COR-L47 (cell line): ENCODE measurements at places on chromosomes 16 and 17.
A peak's percentile ranks its signal among the peaks of the same experiment; 100 is the strongest.

DNA sequence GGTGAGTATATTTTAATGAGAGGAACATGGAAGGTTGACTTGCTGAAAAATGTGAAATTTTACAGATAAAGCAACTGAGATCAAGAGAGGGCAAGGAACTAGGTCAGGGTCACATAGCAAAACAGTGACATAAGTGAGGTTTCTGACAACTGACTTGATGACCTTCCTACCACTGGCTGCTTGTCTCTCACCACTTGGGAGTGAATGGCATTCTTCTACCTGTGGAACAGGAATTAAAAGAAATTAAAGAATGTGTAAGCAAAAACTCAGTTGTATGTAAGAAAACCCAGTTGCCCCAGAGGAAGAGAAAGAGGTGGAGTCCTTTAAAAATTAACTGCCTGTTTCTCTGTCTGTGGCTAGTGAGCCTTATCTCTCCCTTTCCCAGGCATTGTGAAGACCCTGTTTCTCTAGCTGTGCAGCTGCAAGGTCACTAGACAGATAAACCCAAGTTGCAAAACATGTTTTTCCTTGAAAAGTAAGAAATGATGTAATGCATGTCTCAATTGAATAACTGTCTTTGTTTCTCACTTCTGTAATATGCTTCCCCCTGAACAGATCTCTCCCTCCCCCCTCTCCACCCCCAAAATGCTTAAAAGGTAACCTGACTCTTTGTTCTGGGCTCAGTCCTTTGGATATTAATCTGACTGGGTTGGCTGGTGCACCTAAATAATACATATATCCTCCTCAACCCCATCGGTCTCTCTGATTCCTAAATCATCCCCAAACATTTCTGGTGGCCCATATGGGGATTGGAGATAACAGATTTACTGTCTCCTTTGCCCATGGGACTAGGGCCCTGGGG, 23.4 kb downstream of the ACSM1 start:
- no peak for DNase-seq

- DNase-seq: no peak
Measured at GRCh38 chr17:62366191-62366590, 14.2 kb upstream of the EFCAB3 start.

DNA sequence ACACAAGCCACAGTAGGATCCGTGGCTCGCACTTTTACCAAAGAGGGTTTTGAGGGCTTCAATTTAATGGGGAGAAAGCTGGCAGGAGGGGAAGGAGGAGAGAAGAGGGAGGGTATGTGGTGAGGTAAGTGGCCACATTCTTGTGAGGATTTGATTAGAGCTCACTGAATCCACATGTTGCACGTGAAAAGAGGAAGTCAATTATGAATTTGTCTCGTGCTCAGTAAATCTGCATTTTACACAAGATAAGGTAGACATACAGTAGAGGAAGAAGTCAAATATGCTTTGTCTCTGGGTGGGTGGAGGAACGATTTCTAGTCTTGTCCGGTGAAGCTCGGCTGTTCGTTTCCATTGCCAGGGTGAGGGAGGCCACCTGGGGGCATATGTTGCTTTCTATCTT, 862 bp downstream of the ZNF232 start:
- no peak for DNase-seq

DNA sequence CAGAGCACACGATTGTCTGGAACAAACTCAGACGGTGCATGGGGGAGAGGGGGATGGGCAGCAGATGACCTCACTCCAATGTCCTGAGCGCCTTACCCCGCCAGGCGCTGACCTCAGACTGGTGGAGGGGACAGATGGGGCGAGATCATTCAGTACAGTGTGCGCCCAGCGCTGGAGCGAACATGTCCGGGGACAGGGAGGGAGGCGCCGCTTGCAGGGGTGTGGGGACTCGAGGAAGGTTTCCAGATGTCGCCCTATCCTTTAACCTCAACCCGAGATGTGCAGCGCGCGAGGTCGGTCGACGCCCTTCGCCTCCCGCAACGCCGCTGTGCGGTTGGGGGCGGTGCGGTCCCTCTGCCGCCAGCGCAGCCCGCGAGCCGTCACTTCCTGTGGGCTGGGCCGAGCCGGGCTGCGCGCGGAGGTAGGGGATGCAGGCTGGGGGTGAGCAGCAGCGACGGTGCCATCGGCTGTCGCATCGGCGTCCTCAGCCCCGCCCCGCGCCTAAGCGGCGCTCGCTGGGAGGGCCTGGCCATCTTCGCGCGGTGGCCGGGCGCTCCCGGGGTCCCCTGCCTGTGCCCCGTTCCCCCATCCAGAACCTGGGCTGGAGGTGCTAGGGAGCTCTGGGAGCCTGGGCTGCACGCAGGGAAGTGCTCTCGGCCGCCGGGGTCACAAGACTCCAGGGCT, 5.3 kb upstream of the CDR2L start:
- peak; percentile 80 for DNase-seq

DNA sequence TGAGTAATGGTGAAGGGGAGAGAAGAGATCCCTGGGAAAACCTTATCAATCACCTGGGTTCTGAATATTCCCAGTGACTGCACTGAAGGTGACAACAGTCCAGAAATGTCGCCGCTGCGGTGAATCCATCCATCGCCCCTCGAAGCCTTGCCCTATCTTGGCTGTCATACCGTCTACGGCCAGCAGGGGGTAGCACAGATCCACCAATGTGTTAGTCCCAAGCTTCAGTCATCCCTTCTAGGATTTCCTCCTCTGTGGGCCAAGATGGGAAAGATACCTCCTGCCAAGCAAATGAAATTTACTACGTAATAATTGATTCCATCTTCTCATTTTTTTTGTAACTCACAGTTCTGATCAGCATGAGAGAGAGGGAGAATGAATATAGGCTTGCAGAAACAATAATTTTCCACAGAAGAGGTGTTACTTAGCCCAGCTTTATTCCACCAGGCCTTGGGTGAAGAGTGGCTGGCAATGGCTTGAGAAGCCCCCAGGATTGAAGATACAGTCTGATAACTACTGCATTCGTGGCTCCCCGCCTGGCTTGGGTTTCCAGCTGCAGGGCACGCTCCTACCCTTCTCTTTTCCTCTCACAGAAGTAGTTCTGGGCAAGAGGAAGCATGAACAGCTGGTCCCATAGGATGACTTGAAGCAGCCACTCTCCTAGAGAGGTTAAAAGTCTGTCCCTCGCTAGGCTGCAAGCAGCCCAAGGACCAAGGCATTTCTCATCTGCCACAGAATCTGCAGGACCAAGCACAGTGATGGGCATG, 2.6 kb upstream of the FMNL1 start:
- DNase-seq: peak; percentile 48

DNA sequence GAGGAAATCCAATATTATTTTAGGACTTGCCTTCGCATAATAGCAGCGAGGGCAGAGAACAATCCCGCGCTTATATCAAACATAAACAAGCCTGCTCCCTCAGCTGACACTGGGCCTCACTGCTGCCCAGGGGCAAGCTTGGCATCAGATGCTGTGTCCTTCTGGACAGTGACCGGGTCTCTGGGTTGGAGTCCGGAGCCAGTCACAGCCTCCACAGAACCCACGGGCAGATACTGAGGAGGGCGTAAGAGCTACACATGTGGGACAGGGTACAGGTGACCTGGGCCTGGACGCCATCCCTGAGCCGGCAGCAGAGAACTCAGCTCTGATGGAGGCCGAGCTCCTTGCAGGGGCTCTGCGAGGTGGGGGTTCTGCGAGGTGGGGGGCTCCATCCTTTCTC, 14.7 kb upstream of the ZNF469 start:
- no peak for DNase-seq

DNA sequence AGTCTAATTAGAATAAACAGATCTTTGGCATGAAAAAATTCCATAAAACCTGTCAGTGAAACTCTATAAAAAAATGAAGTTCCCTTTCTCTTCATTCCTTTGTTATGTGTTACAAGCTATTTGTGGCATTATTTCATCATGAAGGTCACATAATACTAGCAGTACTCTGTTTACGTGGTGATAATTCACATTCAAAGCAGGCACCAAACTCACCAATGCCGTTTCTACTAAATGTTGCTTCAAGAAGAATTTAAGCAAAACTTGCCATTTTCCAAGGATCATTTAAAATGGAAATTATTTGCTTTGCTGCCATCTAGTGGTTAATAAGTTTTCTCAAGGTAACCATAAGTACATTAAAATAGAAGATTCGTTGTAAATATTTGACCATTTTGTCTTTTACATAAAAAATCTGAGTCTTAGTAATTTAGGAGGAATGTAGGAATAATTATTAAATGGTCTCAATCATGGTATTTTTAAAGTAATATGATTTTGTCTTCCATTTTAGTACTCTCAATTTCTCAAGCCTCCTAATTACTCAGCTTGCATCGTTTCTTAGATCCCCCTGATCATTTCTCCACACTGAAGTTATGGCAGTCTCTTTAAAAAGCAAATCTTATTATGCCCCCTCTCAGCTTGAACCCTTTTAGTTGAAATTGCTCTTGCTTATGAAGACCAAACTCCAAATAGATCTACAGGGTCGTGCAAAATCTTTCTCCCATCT, 80.8 kb downstream of the OMG start:
- DNase-seq: peak; percentile 25

DNA sequence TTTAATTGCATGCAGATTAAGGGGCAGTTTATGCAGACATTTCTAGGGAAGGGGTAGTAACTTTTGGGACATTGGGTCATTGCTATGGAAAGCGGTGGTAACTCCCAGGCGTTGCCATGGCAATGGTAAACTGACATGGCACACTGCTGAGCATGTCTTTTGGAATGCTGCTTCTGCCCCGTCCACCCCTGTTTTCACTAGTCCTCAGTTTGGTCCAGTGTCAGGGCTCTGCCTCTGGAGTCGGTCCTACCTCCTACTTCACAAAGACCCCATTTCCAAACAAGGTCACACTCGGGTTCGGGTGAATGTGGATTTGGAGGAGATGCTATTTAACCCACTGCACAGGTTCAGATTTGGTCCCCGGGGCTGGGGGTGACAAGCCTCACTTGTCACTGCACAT, 2.9 kb downstream of the IL34 start:
- no peak for DNase-seq

DNA sequence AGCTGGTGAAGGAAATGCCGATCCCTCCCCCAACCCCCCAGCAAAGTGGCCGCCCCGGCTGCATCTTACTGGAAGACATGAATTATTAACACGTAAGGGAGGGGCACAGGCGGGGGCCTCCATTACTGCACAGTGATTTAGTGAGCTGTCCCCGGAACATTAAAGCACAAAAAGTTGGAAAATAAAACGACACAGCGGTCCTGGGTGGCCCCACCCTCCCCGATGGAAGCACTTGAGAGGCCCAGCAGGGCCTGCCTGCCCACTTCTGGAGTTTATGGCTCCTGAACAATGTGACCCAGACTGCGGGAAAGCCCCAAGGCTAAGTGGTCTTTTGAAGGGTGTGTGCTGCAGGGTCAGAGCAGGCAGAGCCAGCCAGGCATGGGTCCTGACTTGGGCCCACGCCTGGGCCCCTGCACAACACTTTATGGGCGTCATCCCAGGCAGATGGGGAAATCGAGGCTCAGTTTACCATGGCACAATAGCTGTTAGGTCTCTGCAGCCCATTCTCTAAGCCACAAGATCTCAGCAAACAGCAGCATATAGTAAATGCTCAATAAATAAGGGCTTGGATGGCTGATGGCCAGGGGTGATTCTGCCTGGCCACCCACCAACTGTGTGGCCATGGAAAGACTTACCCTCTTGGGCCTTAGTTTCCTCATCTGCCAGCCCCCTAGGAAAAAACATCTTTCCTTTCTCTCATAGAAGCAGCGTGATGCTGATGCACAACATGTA, 22.8 kb downstream of the CCDC102A start:
- DNase-seq: no peak

DNA sequence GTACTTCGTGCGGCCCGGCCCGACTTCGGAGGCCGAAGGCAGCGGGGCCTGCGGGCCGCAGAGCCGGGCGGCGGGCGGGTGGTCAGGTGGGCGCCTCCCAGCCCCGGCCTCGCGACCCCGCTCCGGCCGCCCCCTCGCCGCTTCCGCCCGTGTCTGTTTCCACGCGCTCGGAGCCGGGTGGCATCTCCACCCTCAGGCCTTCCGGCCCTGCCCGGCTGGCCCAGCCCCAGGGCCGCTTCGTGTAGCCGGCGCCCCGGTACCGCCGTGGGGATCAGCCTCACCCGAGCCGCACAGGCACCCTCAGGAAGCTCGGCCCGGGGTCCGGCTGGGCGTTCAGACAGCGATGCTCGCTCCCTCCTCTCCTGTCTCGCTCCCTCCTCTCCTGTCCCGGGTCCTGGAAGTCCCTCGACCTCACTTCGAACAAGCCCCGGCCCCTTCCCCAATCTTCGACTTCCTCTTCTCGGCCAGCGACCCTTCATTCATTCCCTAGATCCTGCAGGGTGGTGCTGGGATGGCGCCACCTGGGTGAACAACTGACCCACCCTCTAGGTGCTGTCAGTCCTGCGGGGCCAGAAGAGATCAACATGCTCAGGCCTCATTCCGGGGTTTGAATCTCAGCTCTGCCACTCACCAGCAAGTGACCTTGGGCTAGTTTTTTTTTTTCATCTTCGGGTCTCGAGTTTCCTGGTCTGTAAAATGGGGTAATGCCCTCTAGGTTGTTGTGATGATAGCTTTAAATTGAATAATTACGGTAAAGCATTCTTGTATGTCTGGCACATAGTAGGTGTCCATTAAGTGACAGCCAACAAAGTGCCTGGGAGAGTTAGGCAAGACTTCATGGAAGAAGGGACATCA, 610 bp downstream of the VPS4A start:
- peak; percentile 6 for DNase-seq

GRCh38 chr16:11597235-11598095, 10.7 kb upstream of the LITAF start:
- no peak for DNase-seq

DNA sequence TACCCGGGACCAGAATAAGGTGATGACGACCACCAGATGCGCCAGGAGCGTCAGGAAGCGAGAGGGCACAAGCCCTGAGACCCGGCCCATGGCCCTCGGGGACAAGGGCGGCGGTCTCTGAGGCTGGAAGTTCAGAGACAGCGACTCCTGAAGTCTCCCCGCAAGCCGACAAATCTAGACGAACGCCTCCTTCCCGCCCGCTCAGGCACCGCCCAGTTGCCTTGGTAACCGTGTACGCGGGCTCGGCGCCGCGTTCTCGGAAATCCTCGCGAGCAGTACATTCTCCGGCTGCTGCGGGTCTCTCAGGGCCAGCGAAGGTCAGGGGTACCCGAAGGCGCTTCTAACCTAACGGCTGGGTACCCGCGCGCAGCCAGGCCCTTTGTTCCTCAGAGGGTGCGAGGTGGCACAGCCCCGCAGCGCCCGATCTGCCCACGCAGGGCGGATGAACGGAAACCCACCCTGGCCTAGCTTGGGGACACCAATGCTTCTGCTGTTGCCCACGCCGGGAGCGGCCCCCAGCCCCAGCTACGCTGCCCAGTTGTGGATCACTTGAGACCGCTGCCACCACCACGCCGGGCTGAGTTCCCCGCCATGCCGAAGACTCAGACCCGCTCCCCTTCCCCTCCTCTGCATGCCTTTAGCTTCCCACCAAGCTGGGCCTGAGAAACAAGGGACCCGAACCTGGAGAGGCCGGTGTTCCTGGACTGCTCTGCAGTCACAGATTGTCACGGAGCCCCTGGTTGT, at the start of gene TMEM107:
Gene TMEM107, minus strand, starts transcription at position 184 of the 744 bp plus-strand sequence. Its CDS starts 94 bp downstream, at position 90.
- peak; percentile 73 for DNase-seq
